ENCODE measurements at places on chromosomes 5 and 9.

DNA sequence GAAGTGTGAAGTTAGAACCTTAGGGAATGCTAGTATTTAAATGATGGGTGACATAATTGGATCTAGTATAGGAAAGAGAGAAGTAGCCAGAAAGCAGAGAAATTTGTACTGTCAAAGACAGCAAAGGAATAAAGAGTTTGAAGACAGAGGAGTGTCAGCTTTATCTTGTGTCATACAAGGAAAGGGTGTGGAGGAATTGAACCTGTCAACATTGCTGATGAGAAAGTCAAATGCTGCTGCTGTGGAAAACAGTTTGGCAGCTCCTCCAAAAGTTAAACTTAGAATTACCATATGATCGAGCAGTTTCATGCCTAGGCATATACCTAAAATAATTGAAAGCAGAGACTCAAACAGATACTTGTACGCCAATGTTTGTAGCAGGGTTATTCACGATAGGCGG, 63.7 kb downstream of the DENND4C start:
- no peak for DNase-seq

- DNase-seq, result no peak
These were observed 4.6 kb downstream of the TEX53 start for GRCh38 chr9:114652776-114653555.

DNA sequence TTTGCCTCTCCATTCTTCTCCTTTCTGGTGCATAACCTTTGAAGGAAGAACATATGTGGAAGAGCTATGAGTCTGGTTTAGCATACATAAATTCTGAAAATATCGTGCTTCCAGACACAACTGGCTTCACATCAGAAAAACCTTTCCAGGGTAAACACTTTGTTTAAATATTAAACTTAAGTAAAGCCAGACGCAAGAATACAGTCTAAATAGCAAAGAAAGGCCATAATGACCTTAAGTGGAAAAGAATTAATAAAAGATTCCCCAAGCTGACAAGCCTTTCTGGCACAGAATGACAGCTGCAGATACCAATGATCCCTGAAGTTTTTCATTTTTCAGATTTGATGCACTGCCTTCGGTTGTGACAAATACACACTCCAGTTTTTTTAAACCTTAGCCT, 13.5 kb upstream of the TSSK1B start:
- no peak for DNase-seq

GRCh38 chr5:18882154-18882553, 1105.8 kb downstream of the CDH18 start:
- no peak for DNase-seq

DNA sequence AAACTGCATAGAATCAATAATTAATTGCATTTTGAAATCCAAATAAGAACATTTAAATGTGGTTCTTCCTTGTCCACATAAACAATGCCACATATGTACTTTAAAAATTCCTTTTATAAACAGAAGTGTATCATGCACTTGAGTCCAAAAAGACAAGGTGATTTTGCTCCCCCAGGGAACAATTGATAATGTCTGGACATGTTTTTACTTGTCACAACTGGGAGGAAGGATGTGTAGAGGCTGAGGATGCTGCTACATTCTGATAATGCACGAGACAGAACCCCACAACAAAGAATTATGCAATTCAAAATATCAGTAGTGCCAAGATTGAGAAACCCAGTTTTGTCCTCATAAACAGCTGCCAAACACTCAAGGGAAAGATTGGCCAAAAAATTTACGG, 181.1 kb upstream of the ISL1 start:
- no peak for DNase-seq

GRCh38 chr9:30484690-30485089, 1899.8 kb upstream of the ACO1 start:
- DNase-seq, result no peak

DNA sequence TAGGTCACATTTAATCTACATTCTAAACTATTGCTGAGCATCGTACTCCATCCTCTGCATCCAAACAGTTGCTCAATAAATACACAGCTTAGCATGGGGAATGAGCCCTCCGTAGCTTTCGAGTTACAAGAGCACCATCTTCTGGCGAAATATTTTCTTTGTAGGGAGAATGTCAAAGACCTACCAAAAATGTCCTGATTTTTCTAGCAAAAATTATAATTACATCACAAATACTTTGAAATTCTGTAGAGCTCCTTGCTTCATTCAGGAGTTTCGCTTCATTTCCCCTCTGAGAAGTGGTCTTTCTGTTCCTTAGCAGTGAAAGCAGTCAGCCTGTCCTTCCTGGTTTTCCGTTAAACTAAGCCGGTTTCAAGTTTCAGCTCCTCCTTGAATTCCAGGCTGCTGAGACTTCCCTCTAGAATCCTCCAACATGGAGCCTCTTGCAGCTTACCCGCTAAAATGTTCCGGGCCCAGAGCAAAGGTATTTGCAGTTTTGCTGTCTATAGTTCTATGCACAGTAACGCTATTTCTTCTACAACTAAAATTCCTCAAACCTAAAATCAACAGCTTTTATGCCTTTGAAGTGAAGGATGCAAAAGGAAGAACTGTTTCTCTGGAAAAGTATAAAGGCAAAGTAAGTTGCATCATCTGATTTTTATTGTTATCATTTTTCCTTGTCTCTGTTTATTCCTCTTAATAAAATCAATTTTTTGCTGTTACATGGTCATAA, at the start of gene GPX8:
Gene GPX8 (plus strand): TSS at position 409 of the 730 bp plus-strand sequence. CDS start 22 bp downstream, at position 431.
- DNase-seq, result peak; percentile 13

- peak; percentile 15 for DNase-seq
These were observed 141.9 kb downstream of the CDK5RAP2 start for GRCh38 chr9:120438111-120438510.

DNA sequence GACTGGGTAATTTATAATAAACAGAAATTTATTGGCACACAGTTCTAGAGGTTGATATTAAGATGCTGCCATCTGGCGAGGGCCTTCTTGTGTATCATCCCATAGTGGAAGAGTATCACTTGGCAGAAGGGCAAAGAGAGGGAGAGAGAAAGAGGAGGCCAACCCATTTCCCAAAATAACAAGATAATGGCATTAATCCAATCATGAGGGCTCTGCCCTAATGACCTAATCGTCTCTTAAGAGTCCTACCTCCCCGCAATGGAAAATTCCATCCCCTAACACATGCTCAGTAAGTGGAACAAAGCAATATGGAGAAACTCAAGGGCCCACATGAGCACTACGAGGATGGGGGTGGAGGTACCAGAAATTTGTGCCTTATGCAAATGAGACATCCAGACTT, 17.6 kb upstream of the VDAC1 start:
- no peak for DNase-seq

DNA sequence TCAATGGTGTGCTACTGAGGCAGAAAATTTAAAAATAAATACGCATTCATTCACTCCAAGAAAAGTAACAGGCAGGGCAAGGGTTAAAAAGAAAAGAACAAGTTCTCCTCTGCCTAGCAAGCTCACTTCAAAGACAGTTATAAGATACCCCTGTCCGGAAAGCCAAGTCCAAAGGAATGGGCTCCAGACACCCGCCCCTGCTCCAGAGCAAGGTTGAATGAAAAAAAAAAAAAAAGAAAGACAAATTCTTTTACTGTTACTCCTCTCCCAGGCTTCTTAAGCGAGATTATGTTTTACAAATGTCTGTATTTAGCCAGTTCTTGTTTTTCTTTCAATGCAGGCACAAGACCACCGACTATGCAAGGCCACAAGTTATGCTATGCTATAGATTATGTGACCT, 9.1 kb upstream of the ANXA2R start:
- no peak for DNase-seq

DNA sequence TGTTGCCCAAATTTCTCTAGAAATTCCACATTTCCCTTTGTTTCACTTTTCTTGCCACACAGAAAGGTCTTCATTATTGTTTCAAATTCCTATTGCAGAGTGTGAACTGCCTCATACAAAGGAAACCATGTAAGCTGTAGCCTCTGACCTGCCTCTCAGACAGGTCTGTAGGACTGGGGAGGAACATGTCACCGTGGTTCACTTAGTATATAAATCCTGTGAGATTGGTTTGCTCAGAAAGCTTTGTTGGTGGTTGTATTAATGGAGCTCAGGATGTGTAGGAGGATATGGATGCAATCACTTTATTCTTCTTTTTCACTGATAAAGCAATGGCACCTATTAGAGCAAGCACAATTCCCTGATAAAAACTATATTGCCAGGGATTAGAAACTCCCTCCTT, 4.2 kb downstream of the SGCD start:
- DNase-seq, result no peak

- DNase-seq, result no peak
These were observed 14.3 kb upstream of the GABRP start for GRCh38 chr5:170769246-170769645.

DNA sequence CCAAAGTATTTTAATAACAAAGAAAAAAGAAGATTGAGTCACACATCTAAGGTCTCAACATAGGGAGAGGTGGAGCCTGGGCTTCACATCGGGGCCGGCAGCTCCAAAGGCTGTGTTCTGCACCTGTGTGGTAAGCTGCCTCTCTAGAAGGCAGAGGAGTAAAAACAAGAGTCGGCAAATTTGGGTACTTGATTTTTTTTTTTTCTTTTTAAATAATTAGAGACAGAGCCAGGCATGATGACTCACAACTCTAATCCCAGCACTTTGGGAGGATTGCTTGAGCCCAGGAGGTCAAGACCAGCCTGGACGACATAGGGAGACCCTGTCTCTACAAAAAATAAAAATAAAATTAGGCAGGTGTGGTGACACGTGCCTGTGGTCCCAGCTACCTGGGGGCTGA, 4.7 kb downstream of the URM1 start:
- DNase-seq, result no peak

- no peak for DNase-seq
These were observed 171.3 kb upstream of the GAS1 start for GRCh38 chr9:87118594-87118993.

- DNase-seq, result no peak
These were observed 141.1 kb downstream of the AUH start for GRCh38 chr9:91220491-91221135.

- DNase-seq, result no peak
These were observed 1.6 kb downstream of the ZFYVE16 start for GRCh38 chr5:80409367-80409966.

DNA sequence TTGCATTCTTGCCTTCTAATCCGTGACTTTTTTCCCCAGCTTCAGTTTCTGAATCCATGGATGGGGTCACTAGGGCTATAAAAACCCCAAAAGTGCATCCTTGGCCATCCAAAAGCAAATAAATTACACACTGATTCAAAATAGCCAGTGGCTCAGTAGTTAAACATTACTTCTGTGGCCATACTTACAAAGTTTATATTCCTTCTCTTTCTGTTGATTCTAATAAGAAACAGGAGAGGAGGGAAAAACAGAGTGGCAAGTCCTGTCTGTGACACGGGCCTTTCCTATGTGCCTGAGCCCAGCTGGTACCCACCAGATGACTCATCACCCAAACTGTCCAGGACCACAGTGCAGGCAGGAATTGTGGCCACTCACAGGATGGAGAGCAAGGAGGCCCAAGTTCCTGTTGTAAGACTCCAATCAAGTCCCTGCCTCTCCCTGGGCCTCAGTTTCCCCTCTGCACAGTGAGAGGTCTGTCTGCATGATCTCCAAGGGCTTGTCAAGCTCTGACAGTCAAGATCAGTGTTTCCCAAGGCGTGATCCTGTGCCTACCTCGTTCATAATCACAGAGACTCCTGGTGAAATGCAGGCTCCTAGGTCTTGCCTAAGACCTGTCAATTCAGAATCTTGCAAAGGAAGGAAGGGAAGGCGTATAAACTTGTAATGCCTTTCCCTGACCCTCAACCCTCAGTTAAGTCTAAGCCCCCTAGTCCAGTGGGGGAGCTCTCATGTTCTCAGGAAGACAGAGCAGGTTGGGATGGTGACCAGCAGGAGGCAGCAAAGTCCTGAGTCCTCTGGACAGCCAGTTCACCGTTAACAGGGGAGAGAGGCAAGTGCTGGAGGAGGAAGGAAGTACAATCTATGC, 29.5 kb downstream of the TNIP1 start:
- peak; percentile 88 for DNase-seq

- no peak for DNase-seq
These were observed 54.6 kb upstream of the ECM2 start for GRCh38 chr9:92590377-92590776.

GRCh38 chr9:6733831-6734230, 23.9 kb upstream of the KDM4C start:
- no peak for DNase-seq

GRCh38 chr5:103216137-103216536, 42.4 kb upstream of the MACIR start:
- no peak for DNase-seq

GRCh38 chr5:80963966-80964481, 3.9 kb downstream of the RASGRF2 start:
- DNase-seq, result no peak

GRCh38 chr9:112664531-112664930, 53.4 kb downstream of the INIP start:
- no peak for DNase-seq

- DNase-seq, result peak; percentile 85
These were observed 17.8 kb upstream of the BHMT start for GRCh38 chr5:79093762-79094161.

- no peak for DNase-seq
These were observed 211.9 kb upstream of the CDH6 start for GRCh38 chr5:30981576-30981975.

- DNase-seq, result no peak
These were observed 6.2 kb downstream of the REEP5 start for GRCh38 chr5:112915831-112916230.

DNA sequence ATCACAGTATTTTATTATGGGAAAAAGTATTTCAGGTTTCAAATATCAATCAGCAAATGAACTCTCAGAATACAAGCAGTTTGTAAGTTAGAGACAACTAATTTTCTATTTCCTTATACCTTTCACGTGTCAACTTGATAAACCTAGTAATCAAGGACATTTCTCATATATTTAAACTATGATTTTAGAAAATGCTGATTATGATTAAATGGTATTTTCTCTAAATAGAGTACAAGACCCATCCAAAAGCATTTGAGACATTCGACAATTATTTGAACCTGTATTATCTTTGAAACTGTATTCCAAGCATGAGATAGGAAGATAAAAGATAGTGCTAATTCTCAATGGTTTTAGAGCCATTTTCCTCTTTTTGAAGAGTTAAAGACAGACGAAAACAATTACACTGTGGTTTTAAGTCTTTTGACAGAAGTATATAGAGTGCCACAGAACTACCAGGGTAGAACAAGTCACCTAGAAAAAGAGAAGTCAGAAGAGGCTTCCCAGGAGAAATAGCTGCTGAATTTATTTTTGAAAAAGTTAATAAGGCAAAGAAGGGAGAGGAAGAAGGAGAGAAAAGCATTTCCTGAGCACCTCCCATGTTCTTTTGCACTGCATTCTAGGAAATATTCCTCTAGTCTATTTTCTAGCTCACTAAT, 5.6 kb downstream of the MEIKIN start:
- no peak for DNase-seq

- DNase-seq, result no peak
These were observed 2.2 kb upstream of the CIZ1 start for GRCh38 chr9:128193469-128194096.

- no peak for DNase-seq
These were observed 631.9 kb downstream of the PSAT1 start for GRCh38 chr9:78928625-78929405.

DNA sequence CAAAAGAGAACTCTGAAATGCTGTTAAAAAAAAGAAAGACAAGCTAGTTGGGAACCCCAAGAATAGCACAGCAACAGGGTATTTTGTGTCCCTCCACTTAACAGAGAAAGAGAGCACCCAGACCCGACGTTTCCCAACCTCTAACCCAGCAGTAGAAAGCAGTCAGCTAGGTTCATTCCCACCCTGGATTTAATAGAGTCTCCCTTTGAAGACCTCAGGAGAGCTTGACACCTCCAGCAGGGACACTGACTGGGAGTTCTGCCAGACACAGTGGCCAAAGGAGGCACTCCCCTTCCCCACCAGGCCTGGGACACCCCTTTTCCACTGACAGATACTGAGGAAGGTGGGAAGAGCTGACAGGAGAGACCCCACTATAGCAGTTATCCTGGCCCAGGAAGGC, 337.5 kb upstream of the MSX2 start:
- no peak for DNase-seq
